ENCODE measurements at places on chromosomes 2 and 18. TPM values are rescaled to one million over a fixed set of nuclear protein-coding genes. Genes with fewer than 3 reads are reported as not detected.

The RNF138 gene
- 16.5 TPM for total RNA-seq

The AP1S3 gene
- 22.6 TPM for total RNA-seq

The POTEE gene
- under 0.01 TPM for total RNA-seq

The RAB6C gene
- total RNA-seq = under 0.01 TPM

Data from aortic smooth muscle cell (primary cell).